A673 (cell line): ENCODE measurements at places on chromosomes 2 and 18. TPM values are rescaled to one million over a fixed set of nuclear protein-coding genes. Genes with fewer than 3 reads are reported as not detected.

GRCh38 chr2:13986119-13986720, 646.3 kb upstream of the LRATD1 start:
- no peak for DNase-seq

DNA sequence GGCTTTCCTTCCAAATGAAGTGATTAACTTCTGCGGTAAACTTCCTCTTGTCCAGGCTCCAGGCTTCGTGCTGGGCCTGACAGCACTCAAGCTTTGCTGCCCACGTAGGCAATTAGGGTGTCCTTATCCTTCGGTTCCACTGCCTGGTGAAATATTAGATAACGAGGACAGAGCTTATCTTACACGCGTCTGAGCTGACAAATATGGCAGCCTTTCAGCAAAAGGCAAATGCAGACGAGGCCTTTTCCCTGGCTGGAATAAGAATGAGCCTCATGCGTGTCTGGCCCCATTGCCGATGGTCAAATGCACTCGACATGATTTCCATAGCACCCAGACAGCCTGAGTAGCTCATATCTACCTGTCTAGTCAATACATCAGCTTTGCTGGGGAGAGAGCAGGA, 141.5 kb downstream of the FAM210A start:
- no peak for DNase-seq

DNA sequence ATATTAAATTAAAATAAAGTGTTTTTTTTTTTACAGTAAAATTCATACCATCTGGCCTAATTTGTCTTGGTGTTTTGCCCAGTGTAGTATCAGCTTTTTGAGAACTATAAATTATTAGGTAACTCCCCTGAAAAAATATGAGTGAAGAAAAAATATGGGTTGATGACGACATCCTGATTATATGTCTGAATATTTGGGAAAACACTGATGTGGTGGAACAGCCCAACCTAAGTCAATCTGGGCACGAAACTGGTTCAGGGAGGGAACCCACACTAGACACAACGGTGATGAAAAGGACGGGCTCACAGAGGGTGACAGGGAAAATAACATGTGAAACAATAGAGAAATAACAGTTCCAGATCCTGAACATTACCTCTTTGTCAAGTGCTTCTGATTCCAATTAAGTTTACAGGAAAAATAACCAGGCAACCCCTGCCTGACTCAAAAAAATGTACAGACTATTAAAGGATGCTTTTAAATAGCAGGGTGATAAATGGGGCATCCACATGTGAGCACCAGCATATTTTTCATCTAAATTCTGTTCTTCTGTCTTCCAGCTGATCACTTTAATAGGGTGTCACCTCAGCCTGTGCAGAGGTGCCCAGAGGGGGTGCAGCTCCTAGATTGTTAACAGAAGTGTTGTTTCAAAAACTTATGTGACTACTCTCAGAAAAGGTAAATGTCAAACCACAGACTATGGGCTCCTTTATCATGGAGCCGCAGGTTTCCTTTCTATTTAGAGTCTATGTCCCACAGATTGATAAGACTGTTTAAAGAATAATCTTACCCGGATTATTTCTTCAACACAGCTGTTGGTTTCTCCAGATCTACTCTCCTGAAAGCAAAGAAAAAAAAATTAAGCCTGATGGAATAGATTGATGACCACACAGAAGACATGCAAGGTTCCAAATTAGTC, 305.4 kb downstream of the AFF3 start:
- no peak for DNase-seq

GRCh38 chr18:13539843-13540476, 186.4 kb downstream of the FAM210A start:
- no peak for DNase-seq

GRCh38 chr2:55995211-55995610, 71.6 kb upstream of the EFEMP1 start:
- DNase-seq, result no peak

DNA sequence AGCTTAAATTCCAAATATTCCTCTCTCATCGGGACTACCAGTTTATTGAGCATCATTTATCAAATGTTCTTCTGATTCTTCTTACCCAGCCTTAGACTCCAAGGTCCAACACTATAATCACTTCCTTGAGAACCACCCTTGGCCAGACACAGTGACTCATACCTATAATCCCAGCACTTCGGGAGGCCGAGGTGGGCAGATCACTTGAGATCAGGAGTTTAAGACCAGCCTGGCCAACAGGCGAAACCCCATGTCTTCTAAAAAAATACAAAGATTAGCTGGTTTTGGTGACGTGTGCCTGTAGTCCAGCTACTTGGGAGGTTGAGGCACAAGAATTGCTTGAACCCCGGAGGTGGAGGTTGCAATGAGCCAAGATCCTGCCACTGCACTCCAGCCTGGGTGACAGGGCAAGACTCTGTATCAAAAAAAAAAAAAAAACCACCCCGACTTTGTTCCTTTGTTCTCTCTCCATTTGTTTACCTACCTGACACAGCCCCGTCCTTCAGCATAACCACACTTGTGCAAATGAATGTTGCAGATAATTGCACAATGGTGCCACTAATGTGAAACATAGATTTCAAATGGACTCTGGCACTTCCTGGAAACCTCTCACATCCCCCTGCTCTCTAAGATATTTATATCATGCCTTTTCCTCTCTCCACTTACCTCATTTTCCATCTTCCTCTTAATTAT, 38.9 kb upstream of the LPIN2 start:
- no peak for DNase-seq

- DNase-seq, result no peak
These were observed 64.3 kb downstream of the GREB1L start for GRCh38 chr18:21306368-21306767.

DNA sequence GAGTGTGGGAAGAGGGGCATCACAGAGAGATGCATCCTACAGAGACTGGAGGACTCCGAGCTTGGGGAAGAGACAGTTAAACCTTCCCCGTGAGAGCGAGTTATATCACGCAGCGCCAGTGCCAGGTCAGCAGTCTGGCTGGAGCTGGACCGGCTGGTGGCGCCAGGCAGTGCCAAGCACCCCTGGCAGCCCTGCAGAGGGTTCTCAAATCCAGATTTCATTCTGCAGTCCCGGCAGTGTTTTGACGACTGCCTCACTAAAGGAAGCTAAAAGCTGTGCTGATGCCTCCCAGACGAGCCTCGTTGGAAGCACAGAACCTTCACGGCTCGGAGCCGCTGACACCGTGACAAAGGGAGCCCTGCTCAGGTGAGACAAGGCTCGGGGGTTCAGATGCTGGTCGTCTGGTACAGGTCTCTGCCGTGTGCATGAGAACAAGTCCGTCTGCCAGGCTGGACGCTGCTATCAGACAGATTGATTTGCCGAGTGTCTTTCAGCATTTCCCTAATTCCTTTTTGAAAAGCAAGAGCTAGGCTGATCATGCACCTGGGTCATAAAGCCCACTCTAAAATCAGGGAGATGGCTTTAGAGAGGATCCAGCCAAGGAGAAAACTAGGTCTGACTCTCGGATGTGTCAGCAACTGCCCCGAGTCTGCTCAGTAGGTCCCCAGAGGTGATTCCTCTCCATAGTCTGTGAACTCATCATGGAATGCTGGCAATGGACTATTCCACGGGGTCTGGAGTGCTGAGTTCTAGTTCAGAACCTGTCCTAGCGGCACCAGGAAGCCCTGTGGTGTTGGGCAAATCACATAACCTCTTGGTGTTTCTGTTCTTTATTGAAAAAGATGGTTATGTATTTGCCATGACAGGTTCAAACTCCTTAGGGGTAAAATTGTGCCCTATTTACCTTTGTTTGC, 240.6 kb downstream of the SOX11 start:
- DNase-seq, result no peak

Gene TTC32
- total RNA-seq, result 11.5 and 16.1 TPM in 2 replicates

Gene AMER3
- not detected in 2 replicates for total RNA-seq

Gene DES
- total RNA-seq, result not detected in 2 replicates
